ENCODE measurements at places on chromosomes 4 and X.

DNA sequence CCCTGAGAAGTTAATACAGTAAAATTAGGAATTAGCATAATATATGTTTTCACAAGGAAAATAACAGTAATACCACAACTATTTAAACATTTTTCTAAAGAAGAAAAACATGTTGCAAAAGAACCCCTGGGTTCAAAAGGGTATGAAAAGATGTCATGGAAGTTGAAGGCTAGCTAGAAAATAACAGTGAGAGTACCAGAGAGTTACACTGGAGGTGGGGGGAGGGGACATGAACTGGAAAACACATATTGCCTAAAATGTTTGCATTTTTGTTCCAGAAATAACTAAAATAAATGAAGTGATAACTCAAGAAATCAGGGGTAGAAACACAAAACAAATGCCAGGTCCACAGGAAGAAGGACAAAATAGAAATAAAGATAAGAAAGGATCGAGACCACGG is 336.6 kb upstream of the MAD2L1 start:
- DNase-seq, result no peak

- DNase-seq, result no peak
Observed at GRCh38 chrX:72348247-72348979, 42.7 kb upstream of the CITED1 start.

GRCh38 chr4:127708985-127709384 is 21.2 kb upstream of the SLC25A31 start:
- no peak for DNase-seq

DNA sequence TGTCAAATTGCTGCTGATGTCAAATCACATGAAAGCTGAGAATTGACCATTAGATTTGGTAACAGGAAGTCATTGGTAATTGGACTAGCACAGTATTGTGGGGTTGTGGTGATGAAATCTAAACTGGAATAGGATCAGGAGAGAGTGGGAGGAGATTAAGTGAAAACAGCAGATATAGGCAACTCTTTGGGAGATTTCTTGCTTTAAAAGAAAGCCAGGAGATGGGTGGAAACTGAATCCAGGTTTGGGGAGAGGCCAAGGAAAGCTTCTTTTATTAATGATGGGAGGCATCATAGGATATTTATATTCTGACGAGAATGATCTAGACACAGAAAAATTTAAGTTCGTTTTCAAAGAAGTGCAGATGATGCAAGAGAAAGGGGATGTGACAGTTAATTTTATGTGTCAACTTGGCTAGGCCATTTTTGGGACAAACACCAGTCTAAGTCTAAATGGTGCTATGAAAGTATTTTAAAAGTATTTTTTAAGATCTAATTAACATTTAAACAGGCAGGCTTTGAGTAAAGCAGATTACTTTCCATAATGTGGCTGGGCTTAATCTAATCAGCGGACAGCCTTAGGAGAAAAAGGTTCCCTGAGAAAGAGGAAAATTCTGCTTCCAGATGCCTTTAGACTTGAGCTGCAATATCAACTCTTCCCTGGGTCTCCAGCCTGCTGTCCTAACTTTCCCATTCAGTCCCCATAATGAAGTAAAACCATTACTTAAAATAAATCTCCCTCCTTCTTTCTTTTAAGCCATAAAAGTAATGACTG is 24.7 kb downstream of the SEC24D start:
- DNase-seq, result no peak

- DNase-seq, result no peak
Observed at GRCh38 chr4:144589512-144589911, 56.4 kb upstream of the HHIP start.

GRCh38 chr4:88017516-88018297 is 10.3 kb downstream of the PKD2 start:
- no peak for DNase-seq

DNA sequence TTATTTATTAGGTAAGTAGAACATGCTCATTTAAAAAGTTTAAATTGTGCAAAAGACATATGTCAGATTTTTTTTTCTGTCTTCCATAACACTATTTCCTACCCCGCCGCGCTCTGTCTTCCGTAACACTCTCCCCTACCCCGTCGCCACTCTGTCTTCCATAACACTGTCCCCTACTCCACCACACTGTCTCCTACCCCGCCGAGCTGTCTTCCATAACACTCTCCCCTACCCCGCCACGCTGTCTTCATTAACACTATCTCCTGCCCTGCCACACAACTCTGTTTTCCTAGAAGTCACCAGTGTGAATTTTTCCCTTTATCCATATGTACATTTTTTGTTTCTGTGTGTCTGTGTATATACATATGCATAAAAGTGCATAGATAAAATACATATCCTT is 4.4 kb downstream of the MSMO1 start:
- no peak for DNase-seq

- DNase-seq, result no peak
Observed at GRCh38 chr4:53747401-53747800, 156.1 kb upstream of the LNX1 start.

GRCh38 chrX:21700967-21701366 is 42.8 kb upstream of the KLHL34 start:
- DNase-seq, result no peak

- DNase-seq, result no peak
Observed at GRCh38 chrX:47458528-47458927, 24.5 kb downstream of the ZNF41 start.

DNA sequence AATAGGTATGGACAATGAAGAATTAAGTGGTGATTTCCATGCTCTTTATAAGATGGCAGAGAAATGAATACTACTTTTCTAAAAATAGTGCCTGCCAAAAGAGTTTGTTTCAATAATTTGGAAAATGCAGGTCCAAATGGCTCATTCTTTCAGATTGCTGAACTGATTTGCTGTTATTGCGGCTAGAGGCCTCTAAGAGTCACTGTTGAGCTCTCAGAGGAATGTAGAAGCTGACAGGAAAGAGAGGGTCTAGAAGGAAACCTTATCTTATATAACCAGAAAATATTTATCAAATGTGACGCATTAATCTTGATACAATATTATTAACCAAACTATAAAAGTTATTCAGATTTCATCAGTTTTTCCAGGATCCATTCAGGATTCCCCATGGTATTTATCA is 65.7 kb upstream of the PAGE1 start:
- DNase-seq, result peak; percentile 10

GRCh38 chrX:12452268-12452667 is 314.0 kb downstream of the FRMPD4 start:
- no peak for DNase-seq

DNA sequence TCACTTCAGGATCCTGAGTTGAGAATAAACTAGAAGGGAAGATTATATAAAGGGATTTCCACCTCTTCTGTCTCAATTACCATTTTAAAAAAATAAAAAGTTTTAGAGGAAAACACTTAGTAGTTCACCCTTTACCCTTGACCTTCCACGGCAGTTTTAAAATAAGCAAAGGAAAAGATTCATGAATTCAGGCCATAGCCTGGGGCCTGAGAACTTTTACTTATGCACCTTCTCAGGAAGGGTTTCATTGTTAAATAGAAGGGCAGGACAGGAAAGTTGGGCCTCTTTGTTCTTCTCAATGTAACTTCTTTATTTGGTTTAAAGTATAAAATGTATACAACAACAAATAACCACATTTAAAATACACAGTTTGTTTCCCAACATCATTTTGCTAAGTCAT is 54.9 kb downstream of the PKD2 start:
- no peak for DNase-seq

DNA sequence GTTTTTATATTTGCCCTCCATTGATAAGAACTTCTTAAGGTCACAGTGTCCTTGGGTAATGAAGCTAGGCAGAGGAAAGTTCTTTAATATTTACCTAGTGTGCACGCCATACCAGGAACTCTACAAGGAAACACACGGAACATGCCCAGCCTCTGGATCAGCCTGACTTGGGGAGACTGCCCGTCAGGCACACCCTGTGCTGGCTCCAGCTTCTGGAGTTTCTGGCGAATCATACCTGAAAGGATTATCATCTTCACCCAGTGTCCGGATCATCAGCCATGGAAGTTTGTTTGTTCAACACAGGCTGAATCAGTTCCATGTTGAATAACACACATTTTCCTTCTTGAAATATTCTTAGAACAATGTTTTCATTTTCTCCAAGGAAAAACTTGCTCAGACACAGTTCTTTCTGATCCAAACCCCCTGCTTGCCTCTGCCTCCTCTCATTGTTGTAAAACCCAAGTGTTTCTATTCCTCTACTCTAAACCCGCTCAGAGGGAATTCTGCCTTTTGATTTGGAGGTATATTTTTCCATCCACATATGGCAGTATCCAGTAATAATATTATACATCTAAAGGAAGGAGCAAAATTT is 176.7 kb downstream of the SHROOM3 start:
- DNase-seq, result no peak

DNA sequence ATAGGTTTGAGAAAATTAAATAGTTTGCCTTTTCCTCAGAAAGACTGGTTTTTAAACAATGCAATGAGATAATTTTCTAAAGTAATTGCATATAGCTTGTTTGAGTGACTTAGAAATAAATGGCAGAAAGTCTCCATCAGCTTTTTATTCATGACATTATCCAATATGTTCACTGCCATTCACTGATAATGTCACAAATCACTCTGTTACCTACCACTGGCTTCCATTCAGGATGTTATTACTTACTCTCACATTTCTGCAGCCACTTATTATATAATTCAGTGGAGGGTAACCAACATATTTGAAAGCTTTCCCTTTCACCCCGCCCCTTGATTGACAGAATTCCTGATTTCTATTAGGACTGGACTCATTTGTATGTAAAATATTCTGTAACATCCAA is 1583.5 kb downstream of the PCDH18 start:
- no peak for DNase-seq

DNA sequence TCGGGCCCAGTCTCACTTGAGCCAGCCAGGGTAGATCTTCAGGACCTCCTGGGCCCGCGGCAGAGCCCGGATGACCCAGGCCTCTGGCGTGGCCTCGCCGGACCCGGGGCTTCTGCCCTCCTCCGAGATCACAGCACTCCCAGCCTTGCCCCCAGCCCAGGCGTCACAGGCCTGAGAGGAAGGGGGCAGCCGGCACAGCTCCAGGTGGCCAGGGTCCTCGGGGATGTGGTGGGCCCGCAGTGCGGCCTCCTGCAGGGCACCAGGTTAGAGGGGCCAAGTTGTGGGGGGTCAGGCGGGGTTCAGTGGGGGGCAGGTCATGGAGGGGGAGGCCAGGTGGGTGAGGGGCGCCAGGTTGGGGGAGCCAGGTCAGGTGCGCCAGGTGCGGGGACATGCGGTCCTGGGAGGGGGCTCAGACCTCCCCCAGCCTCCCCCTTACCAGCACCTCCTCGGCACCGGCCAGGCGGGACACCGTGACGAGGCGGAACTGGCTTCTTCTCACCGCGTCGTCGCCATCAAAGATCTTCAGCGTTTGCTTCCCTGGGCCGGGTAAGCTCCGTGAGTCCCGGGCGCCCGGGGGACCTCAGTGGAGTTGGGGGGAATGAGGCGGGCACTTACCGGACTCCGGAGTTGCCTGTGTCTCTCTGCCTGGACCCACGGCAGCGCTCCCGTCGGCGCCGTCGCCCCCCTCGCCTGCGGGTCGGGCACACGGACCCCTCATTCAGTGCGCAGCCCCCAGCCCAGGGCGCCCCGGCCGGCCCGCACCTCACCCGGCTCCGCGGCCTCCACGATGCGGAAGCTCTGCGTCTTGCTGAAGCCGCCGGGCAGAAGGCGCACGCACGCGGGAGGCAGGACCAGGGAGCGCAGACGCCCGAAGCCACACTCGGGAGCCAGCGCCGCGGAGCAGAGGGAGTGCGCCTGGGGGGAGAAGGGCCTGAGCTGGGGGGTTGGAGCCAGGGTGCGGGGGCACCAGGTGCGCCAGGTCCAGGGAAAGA is 6.0 kb downstream of the DGKQ start:
- no peak for DNase-seq

- no peak for DNase-seq
Observed at GRCh38 chrX:130556951-130557350, 155.2 kb downstream of the RBMX2 start.

DNA sequence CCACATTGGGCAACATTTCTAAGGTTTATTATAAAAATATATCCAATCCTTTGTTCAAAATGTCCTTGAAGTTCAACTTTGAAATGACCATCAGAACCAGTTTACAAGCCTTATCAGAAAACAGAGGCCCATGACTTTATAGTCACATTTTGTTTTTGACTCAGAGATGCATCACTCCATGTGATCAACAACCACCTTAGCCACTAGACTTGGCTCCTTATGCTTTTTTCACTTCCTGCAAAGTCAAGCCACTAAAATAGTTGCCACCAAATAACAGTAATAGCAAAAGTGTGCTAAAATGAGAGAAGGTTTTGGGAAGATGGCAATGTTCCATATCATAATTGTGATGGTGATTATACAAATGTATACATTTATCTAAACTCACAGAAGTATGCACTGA is 181.7 kb downstream of the MAML3 start:
- no peak for DNase-seq

DNA sequence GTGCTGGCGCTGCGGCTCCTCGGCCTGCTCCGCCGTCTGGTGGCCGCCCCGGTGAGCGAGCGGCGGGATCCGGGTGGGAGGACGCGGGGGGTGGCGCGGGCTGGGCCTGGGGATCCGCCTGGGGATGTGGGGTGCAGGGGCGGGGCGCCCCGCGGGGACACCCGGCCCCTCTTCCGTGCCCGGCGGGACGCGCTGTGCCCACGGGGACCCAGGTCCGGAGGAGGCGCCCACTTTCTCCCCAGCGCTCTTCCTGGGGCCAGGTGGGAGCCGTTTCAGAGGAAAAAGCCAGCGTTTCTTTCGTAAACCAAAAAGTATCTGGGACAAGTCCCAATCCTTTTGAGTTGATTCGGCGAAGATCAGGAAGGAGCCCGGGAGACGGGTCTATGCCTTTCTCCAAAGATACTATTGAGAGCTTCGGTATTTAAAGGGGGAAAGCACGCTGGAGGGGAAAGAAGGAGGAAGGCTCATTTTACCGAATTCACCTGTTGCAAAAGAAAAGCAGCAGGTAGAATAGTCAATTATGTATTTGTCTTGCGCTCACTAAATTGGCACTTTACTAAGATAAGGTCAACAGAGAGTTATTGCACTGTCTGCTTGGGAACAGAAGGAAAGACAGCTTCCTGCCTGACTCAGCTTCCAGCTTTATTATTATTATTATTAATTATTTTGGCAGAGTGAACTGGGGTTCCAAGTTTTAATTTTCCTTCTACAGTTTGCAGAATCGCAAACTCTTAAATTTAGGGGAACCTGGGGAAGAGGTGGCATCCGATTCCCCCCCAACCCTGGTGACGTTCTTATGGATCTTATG is 81.5 kb upstream of the CD99 start:
- no peak for DNase-seq

DNA sequence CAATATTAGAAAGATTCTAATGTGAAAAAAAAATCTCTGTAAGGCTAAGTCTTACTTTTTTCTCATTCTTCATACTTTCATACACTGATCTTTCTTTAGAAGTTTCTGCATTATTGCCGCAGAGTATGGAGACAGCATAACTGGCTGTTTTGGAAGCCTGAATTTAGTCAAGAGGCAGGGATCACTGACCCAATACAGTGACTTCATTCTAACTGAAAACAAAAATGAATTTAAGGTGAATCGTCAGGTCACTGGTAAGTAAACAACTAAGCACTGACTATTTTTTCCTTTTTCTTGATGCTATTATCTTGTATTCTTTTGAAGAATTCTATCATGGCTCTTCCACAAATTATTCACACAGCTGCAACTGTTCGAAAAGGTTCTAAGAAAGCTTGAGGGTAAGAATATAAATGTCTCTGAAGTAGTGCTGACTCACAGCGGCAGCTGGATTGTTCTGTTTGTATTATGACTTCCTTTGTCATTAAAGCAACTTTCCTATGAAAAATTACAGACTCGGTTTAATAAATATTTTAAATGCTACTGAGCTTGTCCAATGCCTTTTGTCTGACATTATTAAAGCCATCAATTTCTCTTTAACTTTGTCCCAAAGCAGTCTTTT is 609.3 kb downstream of the FSTL5 start:
- no peak for DNase-seq

GRCh38 chr4:17805580-17806155 is 4.9 kb downstream of the DCAF16 start:
- no peak for DNase-seq

- DNase-seq, result no peak
Observed at GRCh38 chr4:59612235-59612634, 1587.9 kb upstream of the ADGRL3 start.
